ENCODE measurements at places on chromosomes 4 and X. TPM values are rescaled to one million over a fixed set of nuclear protein-coding genes. Genes with fewer than 3 reads are reported as not detected.

MTCP1 gene
- total RNA-seq, result 19.1 TPM

RTL5 gene
- 2.1 TPM for total RNA-seq

HTN1 gene
- total RNA-seq, result not detected

AIFM1 gene
- 69.0 TPM for total RNA-seq

APELA gene
- total RNA-seq, result not detected

RHOXF2B gene
- not detected for total RNA-seq

HPSE gene
- 1.5 TPM for total RNA-seq

IQCM gene
- total RNA-seq, result not detected

PLAC8 gene
- 1.1 TPM for total RNA-seq

CLOCK gene
- total RNA-seq, result 2.9 TPM

RNF128 gene
- not detected for total RNA-seq

BEX4 gene
- 1.8 TPM for total RNA-seq

SFRP2 gene
- total RNA-seq, result not detected

TRIM2 gene
- 0.89 TPM for total RNA-seq

TEX13D gene
- total RNA-seq, result not detected

GPR119 gene
- not detected for total RNA-seq

TRMT10A gene
- total RNA-seq, result 3.5 TPM

GAB3 gene
- total RNA-seq, result 0.85 TPM

EPGN gene
- total RNA-seq, result not detected

IL1RAPL2 gene
- not detected for total RNA-seq

STEEP1 gene
- total RNA-seq, result 32.4 TPM

KIAA1210 gene
- not detected for total RNA-seq

ADGRA3 gene
- 17.4 TPM for total RNA-seq

BEX1 gene
- total RNA-seq, result not detected

FREM3 gene
- not detected for total RNA-seq

MAGEC3 gene
- total RNA-seq, result not detected

CHRNA9 gene
- 1.6 TPM for total RNA-seq

SH2D1A gene
- not detected for total RNA-seq

RNF175 gene
- not detected for total RNA-seq

CT45A2 gene
- not detected for total RNA-seq

DGAT2L6 gene
- total RNA-seq, result not detected

SPACA5 gene
- total RNA-seq, result not detected

PCDH11X gene
- total RNA-seq, result not detected

GATA1 gene
- total RNA-seq, result not detected

NALF2 gene
- total RNA-seq, result 6.0 TPM

DCUN1D4 gene
- 14.5 TPM for total RNA-seq

CSAG1 gene
- 0.25 TPM for total RNA-seq

STK32B gene
- total RNA-seq, result 15.9 TPM

CASK gene
- 18.7 TPM for total RNA-seq

ANOS1 gene
- not detected for total RNA-seq

F9 gene
- not detected for total RNA-seq

SEC24B gene
- total RNA-seq, result 15.1 TPM

SSX1 gene
- not detected for total RNA-seq

HEPH gene
- total RNA-seq, result not detected

AKAP4 gene
- total RNA-seq, result not detected

XAGE2 gene
- not detected for total RNA-seq

GAGE13 gene
- total RNA-seq, result not detected

SYN1 gene
- 0.21 TPM for total RNA-seq
